ENCODE measurements at places on chromosomes 2 and 18.

DNA sequence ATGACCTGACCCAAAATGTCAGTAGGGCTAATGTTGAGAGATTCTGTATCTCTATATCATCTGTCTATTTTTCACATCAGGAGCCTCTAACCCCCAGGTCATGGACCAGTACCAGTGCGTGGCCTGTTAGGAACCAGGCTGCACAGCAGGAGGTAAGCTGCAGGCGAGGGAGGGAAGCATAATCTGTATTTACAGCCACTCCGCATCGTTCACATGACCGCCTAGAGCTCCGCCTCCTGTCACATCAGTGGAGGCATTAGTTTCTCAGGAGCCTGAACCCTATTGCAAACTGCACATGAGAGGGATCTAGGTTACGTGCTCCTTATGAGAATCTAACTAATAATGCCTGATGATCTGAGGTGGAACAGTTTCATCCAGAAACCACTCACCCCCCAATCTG lies 180.6 kb downstream of the RDH14 start:
- no peak for DNase-seq

- DNase-seq, result no peak
These were observed 133.9 kb upstream of the ARL4C start for GRCh38 chr2:234630801-234631261.

DNA sequence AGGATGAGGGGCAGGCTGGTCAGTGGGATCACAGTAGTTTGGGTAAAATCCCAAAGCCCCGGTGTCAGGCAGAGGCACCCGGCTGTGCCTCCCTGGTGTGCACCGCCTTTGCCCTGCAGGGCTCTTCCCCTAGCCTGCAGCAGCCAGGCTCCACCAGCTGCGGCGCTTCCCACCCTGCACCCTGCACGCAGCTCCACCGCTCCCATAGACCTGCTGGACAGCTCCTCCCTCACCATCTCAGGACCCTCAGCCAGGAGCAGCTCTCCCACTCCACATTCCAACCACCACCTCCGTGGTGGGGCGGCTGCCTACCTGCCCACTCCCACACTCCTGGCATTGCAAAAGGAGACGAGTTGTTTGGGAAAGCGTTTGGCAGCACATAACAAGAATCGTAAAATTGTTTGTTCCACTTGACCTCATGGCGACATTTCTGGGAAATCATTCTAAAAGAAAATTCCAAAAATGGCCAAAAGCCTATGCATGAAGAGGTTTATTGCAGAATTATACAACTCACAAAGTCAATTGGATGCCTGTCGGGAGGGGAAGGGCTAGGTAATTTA lies 287.4 kb upstream of the HDAC4 start:
- no peak for DNase-seq

GRCh38 chr2:203591642-203592041 lies 56.5 kb upstream of the RAPH1 start:
- no peak for DNase-seq

- DNase-seq, result peak; percentile 79
These were observed 23.8 kb upstream of the SERPINB12 start for GRCh38 chr18:63518178-63519012.

DNA sequence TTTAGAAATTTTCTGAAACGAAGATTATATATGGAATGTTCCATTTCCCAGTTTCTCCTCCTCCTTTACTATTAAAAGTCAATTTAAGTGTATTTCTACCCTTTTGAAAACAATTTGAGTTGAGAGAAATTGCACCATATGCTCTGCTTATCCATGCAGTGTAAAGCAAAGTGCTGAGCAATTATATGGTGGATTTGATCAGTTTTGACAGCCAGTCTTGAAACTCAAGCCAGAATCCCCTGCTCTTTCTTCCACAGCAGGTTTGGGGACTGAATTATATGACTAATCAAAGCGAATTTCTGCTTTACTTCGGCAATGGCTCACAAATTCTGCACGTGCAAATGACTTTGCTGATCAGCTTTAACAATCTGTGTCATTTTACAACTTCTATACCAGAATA lies 1183.6 kb downstream of the LRP1B start:
- DNase-seq, result no peak

DNA sequence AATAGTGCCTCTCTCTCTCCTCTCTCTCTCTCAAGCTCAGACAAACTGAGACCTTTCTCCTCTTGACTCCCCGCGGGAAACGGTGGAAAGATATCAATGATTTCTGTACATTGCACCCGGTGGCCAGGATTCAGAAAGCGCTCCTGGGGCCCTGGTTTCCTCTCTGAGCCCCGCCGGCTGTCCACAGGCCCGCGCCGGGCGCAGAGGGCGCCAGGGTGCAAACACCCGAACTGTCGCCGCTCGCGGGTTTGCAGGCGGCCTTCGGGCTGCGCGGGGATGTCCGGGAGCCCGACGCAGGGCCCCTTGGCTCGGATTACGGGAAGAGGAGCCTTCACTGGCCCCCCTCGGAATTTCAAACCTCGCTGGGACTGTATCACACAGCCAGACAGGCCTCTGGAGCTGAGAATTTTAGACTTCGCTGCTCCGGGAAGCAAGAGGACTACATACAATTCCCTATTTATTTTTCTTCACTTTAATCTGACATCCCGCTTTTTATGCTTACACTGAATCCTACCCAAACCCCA lies 5.2 kb upstream of the EN1 start:
- DNase-seq, result no peak

DNA sequence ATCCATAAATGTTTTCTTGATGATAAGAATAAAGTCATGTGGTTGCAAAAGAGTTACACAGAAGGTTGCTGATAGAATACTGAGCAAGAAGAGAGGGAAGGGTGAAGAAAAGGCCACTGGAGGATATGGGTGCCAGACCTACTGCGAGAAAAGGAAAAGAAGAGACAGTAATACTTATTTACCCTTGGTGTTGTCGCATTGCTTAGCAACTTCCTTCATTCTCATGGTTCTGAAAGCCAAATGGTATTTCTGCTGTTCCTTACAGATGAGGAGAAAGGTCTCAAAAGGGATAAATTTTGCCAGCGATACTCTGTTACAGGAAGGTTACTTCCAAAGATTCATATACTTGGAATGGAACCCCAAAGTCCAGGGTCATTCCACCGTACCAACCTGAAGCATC lies 62.5 kb downstream of the LHCGR start:
- no peak for DNase-seq

All from activated CD4-positive, alpha-beta T cell treated with anti-CD3 and anti-CD28 coated beads, Interleukin-10, Interleukin-2, amounts not matched to agents 100 ng/mL and 50 ng/mL, durations not matched to agents 16 hours and 8 hours (primary cell).